ENCODE measurements at places on chromosomes 4 and X. TPM values are rescaled to one million over a fixed set of nuclear protein-coding genes. Genes with fewer than 3 reads are reported as not detected.

GPC3 gene
- 859 TPM for total RNA-seq

UCP1 gene
- not detected for total RNA-seq

MAGEA11 gene
- total RNA-seq: not detected

FBXO8 gene
- total RNA-seq: 15.6 TPM

SLC38A5 gene
- total RNA-seq: 10.1 TPM

PAGE1 gene
- total RNA-seq: not detected

PDZD4 gene
- 8.8 TPM for total RNA-seq

ZFP92 gene
- 1.4 TPM for total RNA-seq

- H3K36me3 ChIP-seq: no peaks in the 10 kb centered on the region
- no peak for DNase-seq
- peaks cover 15% of the 10 kb centered on the region for H3K4me1 ChIP-seq
- H3K4me3 ChIP-seq: no peak overlapping the region
Observed at GRCh38 chrX:8728932-8729535, 2.9 kb downstream of the ANOS1 start.

DNA sequence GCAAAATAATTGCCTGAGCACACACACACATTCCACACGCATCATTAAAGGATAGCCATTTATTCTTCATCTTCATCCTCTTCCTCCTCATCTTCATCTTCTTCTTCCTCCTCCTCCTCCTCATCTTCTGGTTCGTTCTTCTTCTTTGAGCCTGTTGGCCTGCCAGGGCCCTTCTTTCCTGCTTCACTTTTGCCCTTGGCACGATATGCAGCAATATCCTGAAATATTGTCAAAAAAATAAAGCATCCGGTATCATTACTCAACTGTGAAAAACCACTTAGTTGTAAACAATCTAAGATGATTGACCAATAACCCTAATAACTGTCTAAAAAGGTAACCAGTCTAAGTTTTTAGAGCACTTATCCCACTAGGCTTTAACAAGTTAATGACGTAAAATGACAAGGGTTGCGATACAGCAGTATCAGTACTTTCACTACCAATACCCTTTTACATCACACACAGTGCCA, 2.1 kb downstream of the HMGB2 start:
- peak overlapping the region; percentile 92 for H3K4me3 ChIP-seq
- H3K4me1 ChIP-seq: peaks cover 26% of the 10 kb centered on the region
- DNase-seq: no peak

DNA sequence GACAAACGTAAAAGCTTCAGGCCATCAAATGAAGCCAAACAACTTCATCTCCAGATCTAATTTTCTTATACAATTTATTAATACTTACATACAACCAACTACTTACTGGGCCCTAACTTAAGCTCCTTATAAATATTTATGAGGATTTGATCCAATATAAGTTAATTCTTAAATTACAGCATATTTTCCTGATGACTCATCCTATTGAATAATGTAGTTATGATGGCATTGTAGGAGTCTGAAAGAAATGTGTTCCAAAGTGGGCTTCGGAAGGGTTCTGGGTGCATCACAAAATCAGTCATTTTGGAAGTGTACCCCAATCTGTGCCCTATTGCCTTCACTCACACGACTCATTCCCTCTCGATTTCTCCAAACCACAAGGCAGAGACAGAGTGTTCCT, 455.1 kb upstream of the CTSO start:
- H3K36me3 ChIP-seq: peaks cover 14% of the 10 kb centered on the region
- no peak for DNase-seq
- H3K27me3 ChIP-seq: no peaks in the 10 kb centered on the region

- no peak for DNase-seq
- H3K27ac ChIP-seq: no peak overlapping the region
Observed at GRCh38 chr4:54058171-54058570, 6.2 kb downstream of the CHIC2 start.

GRCh38 chrX:68650491-68650890, 3.0 kb downstream of the STARD8 start:
- no peaks in the 10 kb centered on the region for H3K27me3 ChIP-seq
- H3K27ac ChIP-seq: no peak overlapping the region
- no peak overlapping the region for H3K4me3 ChIP-seq
- no peak for DNase-seq
- peaks cover 7% of the 10 kb centered on the region for H3K4me1 ChIP-seq
- H3K36me3 ChIP-seq: no peaks in the 10 kb centered on the region

GRCh38 chr4:78650106-78651024, 98.8 kb downstream of the ANXA3 start:
- peaks cover 38% of the 10 kb centered on the region for H3K4me1 ChIP-seq
- H3K36me3 ChIP-seq: no peaks in the 10 kb centered on the region
- DNase-seq: no peak
- H3K27me3 ChIP-seq: no peaks in the 10 kb centered on the region
- no peak overlapping the region for H3K4me3 ChIP-seq
- H3K27ac ChIP-seq: peak overlapping the region; percentile 35

Measured in mesothelial cell of epicardium (in vitro differentiated cells).